ENCODE measurements at places on chromosomes 12 and 14.

DNA sequence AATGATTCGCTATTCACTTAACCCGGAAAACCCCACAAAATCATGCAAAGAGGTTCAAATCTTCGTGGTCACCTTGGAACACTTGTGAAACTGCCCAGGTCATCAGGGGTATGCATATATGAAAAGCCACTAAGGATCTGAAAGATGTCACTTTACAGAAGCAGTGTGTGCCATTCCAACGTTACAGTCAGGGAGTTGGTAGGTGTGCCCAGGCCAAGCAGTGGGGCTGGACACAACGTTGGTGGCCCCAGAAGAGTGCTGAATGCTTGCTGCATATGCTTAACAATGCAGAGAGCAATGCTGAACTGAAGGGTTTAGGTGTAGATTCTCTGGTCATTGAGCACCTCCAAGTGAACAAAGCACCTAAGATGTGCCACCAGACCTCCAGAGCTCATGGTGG is 51.1 kb upstream of the EIF5 start:
- no peak for DNase-seq

- DNase-seq = no peak
These were observed 226.2 kb upstream of the CLEC14A start for GRCh38 chr14:38481952-38482678.

DNA sequence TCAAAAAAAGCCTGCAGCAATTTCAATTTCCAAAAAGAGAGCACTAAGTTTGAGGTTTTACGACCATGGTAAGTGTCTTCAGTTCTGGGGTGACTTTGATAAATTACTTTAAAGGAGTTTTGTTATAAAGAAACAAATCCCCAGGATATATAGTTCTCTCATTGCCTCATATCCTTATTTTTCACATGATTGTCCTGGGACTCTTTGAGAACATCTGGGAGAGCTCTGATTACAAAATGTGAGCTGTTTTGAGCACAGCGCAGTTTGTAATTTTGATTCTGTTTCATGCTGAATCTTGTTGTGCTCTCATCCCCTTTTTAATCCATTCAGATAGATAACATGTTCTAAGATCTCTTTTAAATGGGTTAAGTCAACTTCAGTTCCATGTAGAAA is 67.7 kb upstream of the DCN start:
- no peak for DNase-seq

DNA sequence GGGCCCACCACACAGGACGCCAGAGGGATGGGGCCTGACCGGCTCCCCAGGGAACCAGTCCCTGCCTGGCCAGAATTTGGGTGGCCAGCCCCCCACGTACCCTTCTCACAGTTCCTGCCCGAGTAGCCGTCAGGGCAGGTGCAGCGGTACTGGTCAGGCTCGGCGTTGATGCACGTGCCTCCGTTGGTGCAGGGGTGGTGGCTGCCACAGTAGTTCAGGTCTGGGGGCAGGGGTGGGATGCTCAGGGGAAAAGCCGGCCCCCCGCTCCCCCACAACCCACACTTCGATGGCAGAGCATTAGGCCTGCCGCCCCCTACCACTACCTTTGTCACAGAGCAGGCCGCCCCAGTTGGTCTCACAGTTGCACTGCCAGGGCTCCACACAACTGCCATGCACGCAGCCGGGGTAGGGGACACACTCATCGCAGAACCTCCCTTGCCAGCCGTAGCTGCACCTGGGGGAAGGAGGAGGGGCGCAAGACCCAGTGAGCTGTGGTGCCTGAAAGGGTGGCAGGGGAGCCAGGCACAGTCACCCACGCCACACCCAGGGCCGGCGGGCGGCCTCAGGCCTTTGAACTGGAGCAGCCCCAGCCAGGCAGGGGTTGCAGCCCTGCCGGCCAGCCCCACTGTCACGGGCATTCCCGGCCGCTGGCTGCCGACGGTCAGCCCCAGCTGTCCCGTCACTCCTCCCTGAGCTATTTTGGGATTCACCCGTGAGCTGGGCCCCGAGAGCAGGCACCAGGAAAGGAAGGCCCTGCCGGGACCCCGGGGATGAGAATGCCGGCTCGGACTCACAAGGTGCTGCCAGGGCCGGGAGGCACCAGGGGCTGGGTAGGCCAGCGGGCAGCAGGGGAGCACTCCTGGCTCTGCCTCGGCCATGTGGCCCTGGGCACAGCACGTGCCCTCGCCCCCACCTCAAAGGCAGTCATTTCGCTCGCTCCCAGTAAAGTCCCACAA is 16.5 kb downstream of the JAG2 start:
- DNase-seq = no peak

GRCh38 chr14:65738339-65738738 is 325.8 kb downstream of the FUT8 start:
- DNase-seq = no peak

- DNase-seq = no peak
These were observed 25.6 kb downstream of the TCTN1 start for GRCh38 chr12:110639336-110640141.

Data from NCI-H524 treated with DMSO at 0.1 percent for 48 hours (cell line).